ENCODE measurements at places on chromosomes 2 and 18. TPM values are rescaled to one million over a fixed set of nuclear protein-coding genes. Genes with fewer than 3 reads are reported as not detected.

The CD8A gene
- 756 TPM for total RNA-seq

The CD207 gene
- not detected for total RNA-seq

The CDH20 gene
- not detected for total RNA-seq

The ANKRD30B gene
- not detected for total RNA-seq

The SP100 gene
- 385 TPM for total RNA-seq

The EIF5B gene
- 62.1 TPM for total RNA-seq

The ASXL2 gene
- total RNA-seq: 56.1 TPM

The PRKAG3 gene
- total RNA-seq: not detected

The SLC4A3 gene
- not detected for total RNA-seq

- no peak for DNase-seq
- no peak overlapping the region for H3K27ac ChIP-seq
- peaks cover 16% of the 10 kb centered on the region for H3K27me3 ChIP-seq
Observed at GRCh38 chr18:58113337-58113736, 69.3 kb downstream of the NEDD4L start.

DNA sequence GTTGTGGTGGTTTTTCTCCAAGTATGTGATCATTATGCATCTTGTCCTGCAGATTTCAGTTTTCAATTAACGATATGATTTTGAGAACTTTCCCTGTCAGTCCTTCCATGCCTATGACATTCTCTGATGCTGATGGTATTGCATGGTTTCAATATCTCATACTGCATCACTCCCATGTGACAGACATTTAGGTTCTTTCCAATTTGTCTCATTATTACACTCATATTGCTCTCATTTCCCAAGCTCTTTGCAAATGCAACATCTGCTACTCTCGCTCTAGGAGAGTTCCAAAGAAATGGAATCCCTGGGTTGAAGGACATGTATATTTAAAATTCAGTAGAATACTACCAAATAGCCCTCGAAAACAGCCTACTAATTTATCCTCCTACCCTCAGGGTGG lies 125.5 kb downstream of the MARCHF4 start:
- H3K4me1 ChIP-seq: no peaks in the 10 kb centered on the region
- no peak for DNase-seq
- peaks cover 9% of the 10 kb centered on the region for H3K27me3 ChIP-seq
- H3K4me3 ChIP-seq: no peak overlapping the region
- H3K36me3 ChIP-seq: no peaks in the 10 kb centered on the region

- H3K36me3 ChIP-seq: no peaks in the 10 kb centered on the region
- H3K4me3 ChIP-seq: no peak overlapping the region
- DNase-seq: no peak
Observed at GRCh38 chr2:152024477-152024876, 74.4 kb downstream of the CACNB4 start.

DNA sequence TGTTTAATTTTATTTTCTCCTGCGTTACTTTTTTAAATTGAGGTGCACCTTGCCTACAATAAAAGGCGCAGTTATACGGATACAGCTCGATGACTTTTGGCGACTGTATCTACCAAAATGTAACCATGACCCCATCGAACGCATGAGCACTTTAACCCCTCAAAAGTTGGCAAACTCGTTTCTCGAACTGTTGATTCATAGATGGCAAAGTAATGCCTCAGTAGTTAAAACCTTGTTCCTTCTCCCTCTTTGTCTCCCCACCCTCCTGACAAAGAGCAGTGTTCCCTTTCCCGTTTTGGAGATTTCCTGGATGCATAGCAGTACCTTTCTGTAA lies 577 bp downstream of the MOGAT1 start:
- peaks cover 7% of the 10 kb centered on the region for H3K4me1 ChIP-seq
- peaks cover 72% of the 10 kb centered on the region for H3K27me3 ChIP-seq
- DNase-seq: no peak
- no peak overlapping the region for H3K27ac ChIP-seq
- no peaks in the 10 kb centered on the region for H3K36me3 ChIP-seq

- H3K27me3 ChIP-seq: no peaks in the 10 kb centered on the region
- no peak for DNase-seq
- H3K4me1 ChIP-seq: no peaks in the 10 kb centered on the region
- no peak overlapping the region for H3K4me3 ChIP-seq
- no peak overlapping the region for H3K27ac ChIP-seq
Observed at GRCh38 chr18:77820472-77820871, 570.8 kb downstream of the GALR1 start.

- H3K36me3 ChIP-seq: no peaks in the 10 kb centered on the region
- H3K27ac ChIP-seq: no peak overlapping the region
- no peak for DNase-seq
Observed at GRCh38 chr2:229752970-229753729, 38.8 kb upstream of the DNER start.

DNA sequence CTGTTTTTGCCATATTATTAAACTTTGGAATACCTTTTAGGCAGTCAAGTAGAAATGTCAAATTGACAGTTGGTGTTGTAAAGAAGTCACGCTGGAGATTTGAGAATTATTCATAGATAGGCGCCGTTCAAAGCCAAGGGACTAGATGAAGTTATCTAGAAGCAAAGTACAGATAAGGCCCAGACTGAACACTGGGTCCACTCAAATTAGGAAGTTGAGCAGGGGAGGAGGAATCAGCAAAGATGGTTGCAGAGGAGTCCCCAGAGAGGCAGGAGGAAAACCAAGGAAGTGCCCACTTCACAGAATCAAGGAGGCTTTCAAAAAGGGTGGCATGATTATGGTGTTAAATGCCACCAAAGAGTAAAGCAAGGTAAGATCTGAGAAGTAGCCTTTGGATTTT lies 9.6 kb upstream of the ALS2 start:
- H3K27me3 ChIP-seq: no peaks in the 10 kb centered on the region
- DNase-seq: no peak
- H3K27ac ChIP-seq: no peak overlapping the region
- H3K36me3 ChIP-seq: no peaks in the 10 kb centered on the region
- no peak overlapping the region for H3K4me3 ChIP-seq
- H3K4me1 ChIP-seq: no peaks in the 10 kb centered on the region

DNA sequence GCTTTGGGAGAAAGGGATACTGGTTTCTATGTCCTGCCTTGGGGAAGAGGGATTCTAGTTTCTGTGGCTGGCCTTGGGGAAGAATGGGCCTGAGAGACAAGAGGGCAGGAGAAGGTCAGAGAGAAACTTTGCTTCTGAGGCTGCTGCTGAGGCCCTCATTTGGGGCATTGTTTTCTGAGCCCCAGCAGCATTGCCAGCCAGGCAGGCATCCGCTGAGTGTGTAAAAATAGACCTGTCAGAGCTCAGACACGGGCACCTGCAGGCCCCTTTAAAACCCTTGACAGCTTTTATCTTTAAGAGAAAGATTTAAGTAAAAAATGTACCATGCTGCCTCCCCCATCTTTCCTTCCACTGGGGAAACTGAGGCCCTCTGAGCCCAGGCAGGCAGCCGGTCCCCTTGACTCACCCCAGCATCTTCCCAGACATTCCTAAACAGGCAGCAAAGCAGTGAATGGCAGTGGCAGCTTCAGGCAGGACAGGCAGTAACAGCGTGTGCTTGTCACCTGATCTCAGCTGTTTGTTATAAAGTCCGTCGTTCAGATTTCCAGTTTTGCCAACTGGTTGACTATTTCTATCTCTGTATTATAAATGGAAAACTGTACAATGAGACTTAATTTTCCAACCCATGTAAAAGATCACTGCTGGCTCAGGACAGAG lies 27.6 kb downstream of the MLPH start:
- no peaks in the 10 kb centered on the region for H3K27me3 ChIP-seq
- no peak overlapping the region for H3K27ac ChIP-seq
- no peak for DNase-seq
- no peak overlapping the region for H3K4me3 ChIP-seq
- H3K36me3 ChIP-seq: no peaks in the 10 kb centered on the region
- no peaks in the 10 kb centered on the region for H3K4me1 ChIP-seq

DNA sequence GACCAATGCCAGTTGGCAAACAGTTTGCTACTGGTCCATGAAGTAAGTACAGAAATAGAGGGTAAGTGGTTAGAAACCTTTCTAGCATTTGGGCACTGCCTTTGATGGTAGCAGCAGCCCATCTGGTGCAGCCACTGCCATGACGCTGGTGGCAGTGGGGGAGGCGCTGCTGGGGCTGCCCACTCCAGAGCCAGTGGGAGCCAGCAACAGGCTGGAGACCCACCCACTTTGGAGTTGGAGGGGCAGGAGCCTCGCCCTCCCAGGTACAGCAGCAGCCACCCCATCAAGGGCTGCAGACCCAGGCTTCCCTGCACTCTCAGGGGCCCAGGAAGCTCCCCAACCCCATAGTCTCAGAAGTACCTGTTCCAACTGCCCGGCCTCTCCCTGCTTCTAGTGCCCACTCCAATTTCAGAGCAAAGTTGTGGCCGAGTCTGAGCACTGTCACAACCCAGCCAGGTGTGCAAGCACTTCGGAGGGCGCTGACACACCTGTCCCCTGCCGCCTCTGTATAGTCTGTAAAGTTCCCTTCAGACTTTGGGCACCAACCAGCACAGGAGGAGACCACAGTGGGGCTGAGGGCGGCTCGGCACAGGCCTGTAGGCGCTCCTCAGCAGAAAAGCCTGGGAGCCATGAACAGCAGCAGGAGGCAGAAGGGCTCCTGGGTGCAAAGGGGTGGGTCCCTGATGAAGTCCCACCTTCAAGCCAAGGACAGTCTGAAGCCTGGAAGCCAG lies 125.6 kb upstream of the CCDC150 start:
- H3K27ac ChIP-seq: no peak overlapping the region
- no peaks in the 10 kb centered on the region for H3K4me1 ChIP-seq
- no peaks in the 10 kb centered on the region for H3K36me3 ChIP-seq
- no peak overlapping the region for H3K4me3 ChIP-seq

GRCh38 chr2:75047992-75048625 lies 89.7 kb downstream of the POLE4 start:
- no peak for DNase-seq
- H3K36me3 ChIP-seq: no peaks in the 10 kb centered on the region
- H3K27ac ChIP-seq: no peak overlapping the region
- no peaks in the 10 kb centered on the region for H3K4me1 ChIP-seq
- H3K27me3 ChIP-seq: no peaks in the 10 kb centered on the region

DNA sequence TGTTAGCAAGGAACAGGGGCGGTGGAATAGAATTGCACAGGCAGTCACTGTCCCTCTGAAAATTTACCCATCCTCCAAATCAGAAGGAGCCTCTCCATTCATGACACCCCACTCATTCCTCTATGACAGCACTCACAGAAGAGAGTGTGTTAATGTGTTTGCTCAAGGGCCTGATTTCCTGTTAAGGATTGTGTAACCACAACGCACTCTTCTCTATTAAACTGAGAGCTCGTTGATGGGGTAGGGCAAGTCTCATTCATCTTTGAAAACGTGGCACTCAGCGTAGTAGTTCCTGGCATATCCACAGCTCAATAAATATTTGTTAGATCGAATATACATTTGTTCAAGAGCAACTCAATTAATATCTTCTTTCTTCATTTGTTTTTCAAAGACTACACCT lies 106.4 kb downstream of the VAPA start:
- H3K4me3 ChIP-seq: no peak overlapping the region
- H3K27me3 ChIP-seq: peaks cover 9% of the 10 kb centered on the region
- DNase-seq: no peak
- H3K27ac ChIP-seq: no peak overlapping the region

DNA sequence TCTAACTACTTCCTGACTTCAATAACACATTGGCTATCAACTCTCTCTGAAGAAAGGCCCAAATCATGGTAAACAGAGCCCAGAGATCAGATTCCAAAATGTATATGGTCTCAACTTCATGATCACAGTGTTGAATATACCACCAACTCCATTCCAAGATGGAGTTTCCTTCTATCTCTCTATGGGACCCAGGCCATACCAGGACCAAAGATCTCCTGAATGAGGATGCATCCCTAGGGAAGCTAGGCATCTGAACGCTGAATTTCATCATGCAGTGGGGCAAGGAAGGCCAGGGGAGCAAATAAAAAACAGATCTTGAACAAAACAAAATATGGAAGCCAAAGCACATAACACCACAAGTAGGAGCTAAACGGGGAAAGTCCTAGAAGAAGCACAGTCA lies 320.7 kb upstream of the PKDCC start:
- no peak for DNase-seq
- H3K36me3 ChIP-seq: no peaks in the 10 kb centered on the region
- no peaks in the 10 kb centered on the region for H3K4me1 ChIP-seq
- H3K27ac ChIP-seq: no peak overlapping the region

- H3K4me1 ChIP-seq: peaks cover 33% of the 10 kb centered on the region
- H3K27me3 ChIP-seq: peaks cover 21% of the 10 kb centered on the region
- peak overlapping the region; percentile 97 for H3K27ac ChIP-seq
- peaks cover 2% of the 10 kb centered on the region for H3K36me3 ChIP-seq
Observed at GRCh38 chr2:231393149-231394131, 2.1 kb upstream of the B3GNT7 start.
